Calu3 (cell line): ENCODE measurements at places on chromosomes 4 and X. TPM values are rescaled to one million over a fixed set of nuclear protein-coding genes. Genes with fewer than 3 reads are reported as not detected.

DNA sequence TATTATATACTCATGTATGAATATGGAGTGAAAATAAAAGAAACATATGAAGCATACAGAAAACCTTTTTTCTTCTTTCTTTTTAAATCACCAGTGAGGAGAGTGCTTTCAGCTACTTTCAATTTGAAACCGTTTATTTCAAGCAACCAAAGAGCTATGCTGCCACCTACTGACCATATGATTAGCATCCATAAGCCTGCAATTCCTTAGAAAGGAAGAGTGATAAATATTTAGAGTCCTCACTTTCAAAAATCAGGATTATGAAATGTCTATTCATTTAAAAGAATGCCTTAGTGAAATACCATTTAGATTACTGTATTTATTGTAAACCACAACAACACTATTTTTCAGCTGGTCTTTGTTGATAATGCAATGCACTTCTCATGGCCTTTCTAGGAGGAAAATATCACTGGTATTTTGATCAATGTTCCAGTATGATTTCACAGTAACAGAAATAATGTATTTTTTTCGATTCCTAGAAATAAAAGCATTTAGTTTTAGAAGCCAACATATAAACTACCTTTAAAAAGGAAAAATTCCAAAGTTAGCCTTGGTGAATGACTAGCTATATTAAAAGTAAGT is 667.6 kb downstream of the PCDH18 start:
- DNase-seq = peak; percentile 44

- no peak for DNase-seq
Observed at GRCh38 chr4:139801895-139802294, 136.3 kb downstream of the MGST2 start.

DNA sequence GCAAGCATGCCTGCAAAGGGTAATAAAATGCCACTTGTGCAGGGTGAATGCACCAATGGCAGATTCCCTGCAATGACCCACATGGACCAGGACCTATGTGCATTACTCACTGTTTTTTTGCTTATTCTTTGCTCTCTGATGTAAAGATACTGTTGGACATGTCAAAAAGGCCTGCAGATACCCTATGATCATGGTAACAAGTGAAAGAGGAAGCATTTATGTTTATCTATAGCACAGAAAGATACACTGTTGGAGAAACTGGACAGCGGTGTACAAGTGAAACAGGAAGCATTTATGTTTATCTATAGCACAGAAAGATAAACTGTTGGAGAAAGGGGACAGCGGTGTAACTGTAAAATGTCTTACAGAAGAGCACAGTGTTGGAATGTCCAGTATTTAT is 127.5 kb downstream of the PAPSS1 start:
- no peak for DNase-seq

GRCh38 chr4:89299153-89299791 is 8.3 kb downstream of the GPRIN3 start:
- peak; percentile 13 for DNase-seq

DNA sequence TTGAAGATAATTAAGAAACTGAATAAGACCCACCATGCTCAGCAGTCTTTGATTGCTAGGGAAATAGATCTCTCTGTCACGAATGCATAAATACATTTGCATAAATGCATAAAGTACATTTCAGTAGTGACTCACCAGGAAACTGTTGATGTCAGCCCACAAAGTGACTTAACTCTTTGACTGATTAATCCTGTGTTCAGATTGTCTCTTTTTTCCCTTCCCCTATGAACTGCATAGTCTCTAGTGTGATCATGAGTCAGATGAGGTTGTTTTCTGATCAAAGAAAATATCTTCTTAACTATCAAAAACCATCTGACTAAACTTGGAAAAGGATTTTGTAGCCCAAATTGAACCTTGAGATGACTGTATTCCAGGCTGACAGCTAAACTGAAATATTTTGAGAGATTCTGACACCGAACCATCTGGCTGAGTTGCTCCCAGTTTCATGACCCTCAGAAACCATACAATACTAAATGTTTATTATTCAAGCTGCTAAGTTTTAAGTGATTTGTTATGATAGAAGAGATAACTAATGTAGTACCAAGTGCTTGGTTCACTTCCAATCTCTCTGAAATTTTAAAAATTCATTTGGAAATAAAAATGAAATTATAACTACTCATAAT is 1381.5 kb upstream of the AGA start:
- no peak for DNase-seq

DNA sequence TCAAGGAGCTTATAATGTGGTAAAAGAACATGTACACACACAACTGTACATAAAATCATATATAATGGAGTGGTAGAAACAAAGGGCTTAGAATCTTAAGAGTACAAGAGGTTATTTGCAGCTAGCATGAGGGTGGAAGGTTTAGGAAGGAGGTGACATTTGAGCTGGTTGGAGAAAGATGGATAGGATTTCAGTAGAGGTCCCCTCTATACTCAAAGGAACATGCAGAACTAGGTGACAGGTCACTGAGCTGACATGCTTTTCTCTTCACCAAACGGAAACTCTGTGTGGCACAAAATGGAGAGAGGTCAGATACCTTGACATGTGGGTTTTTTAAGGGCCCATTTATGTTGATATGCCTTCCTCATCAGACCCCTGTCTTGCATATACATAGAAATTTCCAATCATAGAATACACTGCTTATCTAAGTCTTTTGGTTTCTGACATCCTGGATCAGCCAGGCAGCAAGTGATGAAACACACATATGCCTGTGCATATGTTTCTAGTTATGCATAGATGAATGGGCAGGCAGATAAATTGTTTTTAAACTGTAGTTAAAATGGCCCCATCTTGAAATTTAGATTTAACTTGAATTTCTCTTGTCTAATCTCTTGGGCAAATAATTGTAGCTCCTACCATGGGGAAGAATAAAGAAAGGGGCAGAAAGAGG is 29.3 kb downstream of the CLCN5 start:
- no peak for DNase-seq

DNA sequence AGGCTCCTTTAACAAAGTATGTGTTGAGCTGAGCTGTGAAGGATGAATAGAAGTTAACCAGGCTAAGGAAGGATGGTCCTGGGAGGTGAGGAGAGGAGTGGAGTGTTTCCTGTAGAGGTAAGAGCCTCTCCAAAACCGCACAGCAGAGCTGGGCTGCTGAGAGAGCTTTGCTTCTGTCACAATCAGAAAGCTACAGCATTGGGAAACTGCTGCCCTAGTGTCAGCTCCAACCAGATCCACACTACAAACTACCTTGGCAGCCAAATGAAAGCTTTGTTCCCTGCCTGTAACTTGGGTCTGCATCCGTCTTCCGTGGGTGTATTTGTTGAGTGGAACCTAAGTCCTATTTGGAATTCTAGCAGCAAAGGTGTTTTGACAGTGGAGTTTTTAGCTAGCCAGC is 91.8 kb downstream of the REPS2 start:
- no peak for DNase-seq

- DNase-seq = no peak
Observed at GRCh38 chr4:53712408-53713020, 121.2 kb upstream of the LNX1 start.

GRCh38 chr4:102321260-102321995 is 23.9 kb downstream of the SLC39A8 start:
- DNase-seq = no peak

DNA sequence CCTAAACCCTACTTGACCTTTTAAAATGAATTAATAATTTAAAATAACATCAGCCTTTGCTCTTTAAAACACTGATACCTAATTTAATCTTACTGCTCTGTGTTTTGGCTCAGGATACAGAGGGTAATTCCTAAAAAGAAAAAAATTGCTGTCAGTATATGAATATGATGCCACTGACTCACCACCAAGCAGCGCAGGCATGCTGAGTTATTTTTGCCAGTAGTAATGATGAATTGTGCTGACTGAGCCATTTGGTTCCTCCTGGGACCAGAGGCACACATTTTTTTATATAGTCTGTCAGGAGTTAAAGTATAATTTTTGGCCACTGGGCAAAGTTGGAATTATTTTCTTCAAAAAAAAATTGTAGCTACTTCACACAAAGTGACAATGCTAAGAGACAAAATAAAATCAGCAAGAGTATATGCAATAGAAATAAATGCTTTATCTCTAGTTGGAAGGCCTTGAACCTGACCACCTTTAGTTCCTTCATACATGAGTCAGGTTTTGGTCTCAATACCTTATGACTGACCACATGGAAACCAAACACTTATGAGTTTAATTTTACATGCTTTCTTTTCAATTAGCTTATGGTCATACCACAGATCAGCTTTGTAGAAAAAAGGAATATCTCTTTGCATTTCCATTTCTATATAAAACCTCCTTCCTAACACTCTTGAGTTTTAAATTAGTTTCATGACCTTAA is 115.1 kb downstream of the PPP3CA start:
- no peak for DNase-seq

GRCh38 chr4:102665527-102665926 is 95.2 kb downstream of the MANBA start:
- no peak for DNase-seq

DNA sequence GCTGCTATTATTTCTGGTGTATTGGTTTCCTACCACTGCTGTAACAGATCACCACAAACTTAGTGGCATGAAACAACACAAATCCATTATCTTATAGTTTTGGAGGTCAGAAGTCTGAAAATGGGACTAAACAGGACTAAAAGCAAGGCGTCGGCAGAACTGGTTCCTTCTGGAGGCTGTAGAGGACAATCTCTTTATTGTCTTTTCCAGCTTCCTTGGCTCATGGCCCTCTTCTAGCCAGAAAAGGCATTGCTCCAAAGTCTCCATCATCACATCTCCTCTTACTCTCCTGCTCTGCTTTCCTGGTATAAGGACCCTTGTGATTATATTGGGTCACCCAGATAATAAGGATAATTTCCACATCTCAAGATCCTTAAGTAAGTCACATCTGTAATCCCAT is 121.9 kb downstream of the CLCN4 start:
- no peak for DNase-seq

GRCh38 chr4:56222514-56222913 is 164.8 kb downstream of the AASDH start:
- DNase-seq = no peak

DNA sequence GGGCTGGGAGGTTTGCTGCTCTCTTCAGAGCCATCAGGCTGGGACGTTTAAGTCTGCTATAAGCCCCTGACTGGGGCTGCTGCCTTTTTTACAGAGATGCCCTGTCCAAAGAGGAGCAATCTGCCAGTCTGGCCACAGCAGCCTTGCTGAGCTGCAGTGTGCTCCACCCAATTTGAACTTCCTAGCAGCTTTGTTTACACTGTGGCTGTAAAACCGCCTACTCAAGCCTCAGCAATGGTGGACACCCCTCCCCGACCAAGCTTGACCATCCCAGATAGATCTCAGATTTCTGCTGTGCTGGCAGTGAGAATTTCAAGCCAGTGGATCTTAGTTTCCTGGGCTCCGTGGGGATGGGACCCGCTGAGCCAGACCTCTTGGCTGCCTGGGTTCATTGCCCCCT is 40.7 kb downstream of the SPATA18 start:
- DNase-seq = no peak

- DNase-seq = no peak
Observed at GRCh38 chr4:39037941-39038340, 5.7 kb upstream of the TMEM156 start.

- no peak for DNase-seq
Observed at GRCh38 chr4:96103086-96103485, 263.2 kb downstream of the PDHA2 start.

- no peak for DNase-seq
Observed at GRCh38 chrX:153633607-153634180, 13.3 kb upstream of the DUSP9 start.

DNA sequence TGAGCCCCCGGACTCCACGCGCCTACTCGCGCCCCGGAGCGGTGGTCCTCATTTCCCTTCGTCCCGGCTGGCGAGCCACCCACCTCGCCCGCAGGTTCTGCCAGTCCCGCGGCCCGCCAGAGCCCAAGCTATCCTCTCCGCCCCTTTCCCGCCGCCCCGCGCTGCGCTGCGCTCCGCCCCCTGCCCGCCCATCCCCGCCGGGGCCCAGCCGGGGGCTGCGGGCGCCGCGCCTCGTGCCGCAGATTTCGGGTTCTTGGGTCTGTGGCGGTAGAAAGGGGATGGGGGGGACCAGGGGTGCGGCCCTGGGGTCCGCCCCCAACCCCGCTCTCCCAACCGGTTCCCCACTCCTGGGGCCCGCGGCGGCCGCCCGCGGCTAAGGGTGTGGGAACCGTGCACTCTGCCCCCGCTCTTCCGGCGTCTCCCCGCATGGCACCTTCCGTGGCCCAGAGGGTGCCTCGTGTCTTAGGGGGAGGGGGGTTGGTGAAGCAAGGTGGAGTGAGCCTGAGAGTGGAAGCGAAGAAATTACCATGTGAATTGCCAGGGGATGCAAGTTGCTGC is 650.8 kb upstream of the DIPK2B start:
- peak; percentile 67 for DNase-seq

DNA sequence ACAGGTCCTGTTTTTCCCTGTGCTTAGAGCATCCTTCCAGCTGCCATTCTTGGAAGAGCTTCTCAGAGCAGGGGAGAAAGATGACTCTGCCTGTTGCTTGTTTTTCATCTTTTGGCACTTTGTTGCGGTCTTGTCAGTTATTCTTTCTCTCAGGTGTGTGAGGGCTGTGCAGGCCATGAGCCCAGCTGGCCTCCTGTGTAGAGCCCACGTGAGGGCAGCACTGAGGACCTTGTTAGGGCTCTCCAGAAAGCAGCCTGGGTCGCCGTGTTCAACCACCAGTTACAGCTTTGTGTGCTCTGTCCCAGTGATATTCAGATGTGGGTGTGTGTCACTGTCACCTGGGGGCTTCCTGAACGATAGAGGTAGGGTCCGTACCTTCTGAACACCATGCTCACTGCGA is 52.8 kb downstream of the NOP14 start:
- DNase-seq = no peak

- no peak for DNase-seq
Observed at GRCh38 chrX:125293850-125294780, 25.6 kb upstream of the TEX13C start.

- peak; percentile 32 for DNase-seq
Observed at GRCh38 chrX:23434356-23434884, 99.8 kb downstream of the PTCHD1 start.

- DNase-seq = no peak
Observed at GRCh38 chr4:32219306-32220075, 1499.3 kb downstream of the PCDH7 start.

GRCh38 chr4:187569871-187570270 is 425.7 kb upstream of the ZFP42 start:
- no peak for DNase-seq

Gene ARHGEF9
- total RNA-seq = 24.7 and 26.3 TPM in 2 replicates

Gene UGT2A1
- not detected in 2 replicates for total RNA-seq

Gene HELQ
- total RNA-seq = 7.8 and 8.2 TPM in 2 replicates

Gene MTMR8
- total RNA-seq = 3.0 and 3.2 TPM in 2 replicates

Gene CXCL6
- total RNA-seq = 48.2 and 91.0 TPM in 2 replicates

Gene SCARB2
- total RNA-seq = 87.3 and 109 TPM in 2 replicates

Gene XAGE1A
- not detected in 2 replicates for total RNA-seq

Gene NPNT
- 88.5 and 90.1 TPM in 2 replicates for total RNA-seq

Gene HCCS
- total RNA-seq = 47.1 and 49.1 TPM in 2 replicates

Gene F8A2
- total RNA-seq = not detected in 2 replicates
